NCI-H1048 (cell line): ENCODE measurements at places on chromosomes 16 and 17.

DNA sequence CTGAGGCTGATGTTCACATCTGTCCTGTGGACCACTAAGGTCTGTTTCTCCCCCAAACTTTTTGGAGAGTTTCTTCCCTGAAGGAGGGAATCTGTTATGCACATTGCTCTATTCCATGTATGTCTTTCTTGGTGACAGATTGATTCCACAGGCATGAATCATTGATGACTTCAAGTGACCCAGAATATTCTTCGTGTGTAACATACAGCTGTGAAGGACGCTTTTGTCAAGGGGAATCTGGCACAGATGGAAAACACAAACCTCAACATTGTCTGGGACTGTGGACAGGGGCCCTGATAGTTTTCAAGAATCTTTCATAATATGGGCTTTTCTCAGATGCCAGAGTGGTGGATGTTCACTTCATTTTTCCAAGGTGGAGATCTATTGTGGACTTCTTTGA lies 223.1 kb upstream of the MAF start:
- DNase-seq = no peak

DNA sequence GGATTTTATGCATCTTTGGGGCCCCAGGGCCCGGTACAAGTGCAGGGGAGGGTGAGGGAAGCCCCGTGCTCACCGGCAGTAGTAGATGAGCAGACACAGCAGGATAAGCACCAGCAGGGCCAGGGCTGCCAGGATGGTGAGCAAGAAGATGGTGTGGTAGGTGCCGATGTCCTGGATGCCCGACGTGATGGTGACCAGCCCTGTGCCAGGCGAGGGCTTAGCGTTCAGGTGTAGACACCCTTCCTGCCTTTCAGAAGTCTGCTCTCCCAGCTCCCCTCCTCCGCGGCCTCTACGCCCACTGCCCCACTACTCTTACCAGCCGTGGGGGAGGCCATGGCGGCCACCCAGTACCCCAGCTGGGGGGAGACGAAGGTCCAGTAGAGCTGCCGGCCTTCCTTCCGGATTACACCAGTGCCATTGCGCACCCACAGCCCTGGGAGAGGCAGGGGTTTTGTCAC lies 8.0 kb downstream of the FAM171A2 start:
- DNase-seq = no peak

- DNase-seq = no peak
Measured at GRCh38 chr17:37220607-37220953, 155.2 kb upstream of the C17orf78 start.

GRCh38 chr16:11716336-11716735 lies 26.3 kb downstream of the TXNDC11 start:
- DNase-seq = no peak
